ENCODE measurements at places on chromosomes 5 and 9.

GRCh38 chr5:76305775-76306174 is 97.3 kb upstream of the IQGAP2 start:
- DNase-seq = no peak

GRCh38 chr9:19085295-19085694 is 17.4 kb downstream of the HAUS6 start:
- DNase-seq = peak; percentile 8

GRCh38 chr9:124790301-124790700 is 13.4 kb downstream of the OLFML2A start:
- no peak for DNase-seq

DNA sequence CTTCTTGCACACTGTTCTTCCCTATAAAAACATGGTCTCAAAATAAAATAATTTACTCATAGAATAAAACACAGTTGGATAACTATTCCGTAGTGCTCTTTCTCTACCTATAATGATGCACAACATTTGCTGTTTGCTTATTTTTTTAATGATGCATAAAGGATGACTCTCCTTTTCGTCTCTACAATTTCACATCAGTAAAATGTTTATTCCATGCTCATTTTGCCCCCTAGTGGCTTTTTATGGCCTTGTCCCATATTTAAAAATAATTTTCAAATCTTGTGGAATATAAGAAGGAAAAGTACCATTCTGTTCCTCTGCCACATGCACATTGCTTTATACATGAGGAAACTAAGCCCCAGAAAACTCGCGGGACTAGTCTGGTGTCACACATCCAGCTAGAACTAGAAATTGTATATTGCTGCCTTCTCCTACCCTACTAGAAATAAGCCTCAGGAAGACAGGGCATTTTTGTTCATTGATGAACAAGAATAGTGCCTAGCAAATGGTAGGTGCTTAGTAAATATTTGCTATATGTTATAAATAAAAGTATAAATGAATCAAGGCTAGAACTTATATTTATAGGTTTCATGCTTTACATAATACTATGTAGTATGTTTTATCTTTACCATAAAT is 12.7 kb downstream of the KCTD16 start:
- peak; percentile 11 for DNase-seq

DNA sequence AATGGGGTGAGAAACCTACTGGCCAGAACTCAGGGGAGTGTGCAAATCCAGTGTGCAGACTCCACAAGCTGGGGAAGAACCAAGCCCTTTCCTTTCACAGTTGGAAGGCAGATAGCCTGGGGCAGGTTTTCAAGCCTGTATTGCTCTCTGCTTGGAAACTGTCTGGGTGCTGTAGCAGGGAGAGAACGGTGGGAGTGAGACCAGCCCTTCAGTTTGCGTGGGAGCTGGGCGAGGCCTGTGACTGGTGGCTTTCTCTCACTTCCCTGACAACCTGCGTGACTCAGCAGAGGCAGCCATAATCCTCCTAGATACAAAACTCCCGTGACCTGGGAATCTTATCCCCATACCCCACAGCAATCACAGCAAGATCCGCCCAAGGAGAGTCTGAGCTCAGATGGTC is 44.9 kb upstream of the SNCAIP start:
- no peak for DNase-seq

- peak; percentile 7 for DNase-seq
Measured at GRCh38 chr5:90440644-90441043, 31.1 kb upstream of the CETN3 start.

- no peak for DNase-seq
Measured at GRCh38 chr9:88990729-88991065, 571 bp upstream of the S1PR3 start.

- DNase-seq = no peak
Measured at GRCh38 chr9:126616521-126616976, 2.8 kb downstream of the LMX1B start.

DNA sequence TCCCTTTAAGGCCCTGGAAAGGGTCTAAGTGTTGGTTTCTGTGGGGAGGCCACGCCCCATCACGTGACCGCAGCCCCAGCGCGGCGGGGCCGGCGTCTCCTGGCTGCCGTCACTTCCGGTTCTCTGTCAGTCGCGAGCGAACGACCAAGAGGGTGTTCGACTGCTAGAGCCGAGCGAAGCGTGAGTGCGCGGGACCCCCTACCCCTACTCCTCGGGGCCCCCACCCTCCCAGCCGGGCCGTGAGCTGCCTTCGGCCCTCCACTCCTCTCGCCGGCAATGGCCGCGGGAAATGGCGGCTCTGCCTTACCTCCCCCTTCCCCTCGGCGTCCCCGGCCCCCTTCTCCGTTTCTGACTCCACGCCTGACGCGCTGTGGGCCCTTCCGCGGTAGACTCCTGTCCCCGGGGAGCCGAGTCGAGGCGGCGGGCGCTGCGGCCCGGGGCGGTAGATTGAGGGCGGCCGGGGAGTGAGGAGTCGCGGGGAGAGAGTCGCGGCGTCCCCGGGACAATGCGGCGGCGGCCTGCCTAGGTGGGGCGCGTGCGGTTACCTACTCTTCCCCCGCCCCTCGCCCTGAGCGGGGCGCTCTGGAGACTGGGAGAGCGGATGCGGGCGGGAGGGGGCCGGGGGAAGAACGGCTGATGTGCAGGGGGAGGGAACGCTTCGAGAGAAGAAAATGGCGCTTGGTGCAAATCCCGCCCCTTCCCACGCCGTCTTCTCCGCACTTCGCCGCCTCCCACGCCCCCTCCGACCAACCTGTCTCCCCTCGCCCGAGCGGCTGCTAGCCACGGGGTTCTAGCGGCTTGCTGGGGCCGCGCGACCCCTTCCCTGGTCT is at the start of gene SUB1:
Gene SUB1 (plus strand): TSS at position 112 of the 830 bp plus-strand sequence. CDS start 2,956 bp downstream, outside the sequence.
- DNase-seq = peak; percentile 84

- no peak for DNase-seq
Measured at GRCh38 chr9:113963696-113964494, 87.8 kb downstream of the ZNF618 start.

GRCh38 chr5:113147101-113147508 is 170.5 kb downstream of the DCP2 start:
- DNase-seq = no peak

- DNase-seq = no peak
Measured at GRCh38 chr9:109346904-109347303, 26.0 kb upstream of the EPB41L4B start.

DNA sequence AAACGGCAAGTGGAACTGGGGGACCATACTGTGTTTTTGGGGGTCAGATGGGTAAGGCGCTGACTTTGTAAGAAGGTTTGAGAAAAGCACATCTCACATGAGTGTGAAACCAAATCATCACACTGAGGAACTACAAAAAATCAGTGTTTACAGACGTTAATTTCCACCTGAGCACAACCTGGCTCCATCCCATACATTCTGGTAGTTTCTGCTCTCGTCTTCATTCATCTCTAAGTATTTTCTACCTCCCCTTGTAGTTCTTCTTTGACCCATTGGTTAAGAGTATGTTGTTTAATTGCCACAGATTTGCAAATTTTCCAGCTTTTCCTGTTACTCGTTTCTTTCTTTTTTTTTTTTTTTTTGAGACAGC is 8.9 kb upstream of the DPP7 start:
- no peak for DNase-seq

DNA sequence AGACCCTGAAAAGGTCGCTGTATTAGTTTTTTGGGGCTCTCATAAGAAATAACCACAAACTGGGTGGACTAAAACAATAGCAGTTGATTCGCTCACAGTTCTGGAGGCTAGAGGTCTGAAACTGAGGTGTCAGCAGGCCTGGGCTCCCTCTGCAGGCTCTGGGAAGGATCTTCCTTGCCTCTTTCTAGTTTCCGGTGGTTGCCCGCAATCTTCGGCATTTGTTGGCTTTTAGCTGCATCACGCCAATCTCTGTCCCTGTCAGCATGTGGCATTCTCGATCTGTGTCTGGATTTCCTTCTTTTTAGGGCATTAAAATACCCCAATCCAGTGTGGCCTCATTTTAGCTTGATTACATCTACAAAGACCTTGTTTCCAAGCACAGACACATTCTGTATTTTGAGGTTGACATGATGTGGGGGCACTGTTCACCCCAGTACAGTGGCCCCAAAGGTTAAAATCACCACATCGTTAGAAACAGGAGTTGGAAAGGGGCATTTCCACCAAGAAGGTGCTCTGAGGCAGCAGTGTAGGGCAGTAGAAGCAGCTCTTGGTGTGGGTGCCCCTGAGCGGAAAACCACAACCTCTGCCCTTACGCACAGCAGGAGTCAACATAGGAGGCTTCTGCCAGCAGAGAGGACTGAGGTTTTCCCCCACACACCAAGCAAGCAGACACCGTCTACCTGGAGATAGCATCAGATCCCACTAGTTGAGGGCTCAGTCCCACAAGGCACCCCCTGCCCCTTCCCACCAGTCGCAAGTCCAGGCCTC is 13.5 kb downstream of the ZNF79 start:
- no peak for DNase-seq

DNA sequence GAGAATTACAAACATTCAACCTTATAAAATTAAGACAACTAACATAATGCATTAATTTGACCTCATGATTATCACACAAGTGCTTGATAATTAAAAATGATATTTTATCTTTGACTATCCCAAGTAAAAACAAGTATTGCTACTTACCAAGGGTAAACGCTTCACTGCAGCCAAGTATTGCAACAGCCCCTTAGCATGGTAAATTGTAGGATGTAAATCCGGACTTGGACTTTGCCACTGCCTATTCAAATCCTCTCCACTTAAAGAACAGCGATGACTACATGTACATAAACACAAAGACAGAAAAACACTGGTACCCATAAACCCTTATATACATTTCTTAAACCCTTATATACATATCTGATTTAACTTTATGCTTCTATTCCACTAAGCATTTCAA is 155.1 kb downstream of the AGTPBP1 start:
- DNase-seq = no peak

DNA sequence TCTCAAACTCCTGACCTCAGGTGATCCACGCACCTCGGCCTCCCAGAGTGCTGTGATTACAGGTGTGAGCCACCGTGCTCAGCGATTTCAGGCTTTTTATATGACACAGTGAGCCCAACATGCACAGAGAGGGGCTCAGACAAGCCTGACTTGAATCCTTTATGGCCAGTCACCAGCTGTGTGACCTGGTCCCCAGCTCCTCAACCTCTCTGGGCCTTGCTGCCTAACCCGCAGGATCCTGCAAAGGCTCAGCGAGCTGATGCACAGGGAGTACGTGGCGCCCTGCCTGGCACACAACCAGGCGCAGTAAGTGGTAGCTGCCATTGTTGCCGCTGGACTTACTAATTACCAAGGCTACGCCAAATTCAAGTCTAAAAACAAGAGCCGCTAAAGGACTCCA is 16.6 kb upstream of the NCS1 start:
- DNase-seq = no peak

DNA sequence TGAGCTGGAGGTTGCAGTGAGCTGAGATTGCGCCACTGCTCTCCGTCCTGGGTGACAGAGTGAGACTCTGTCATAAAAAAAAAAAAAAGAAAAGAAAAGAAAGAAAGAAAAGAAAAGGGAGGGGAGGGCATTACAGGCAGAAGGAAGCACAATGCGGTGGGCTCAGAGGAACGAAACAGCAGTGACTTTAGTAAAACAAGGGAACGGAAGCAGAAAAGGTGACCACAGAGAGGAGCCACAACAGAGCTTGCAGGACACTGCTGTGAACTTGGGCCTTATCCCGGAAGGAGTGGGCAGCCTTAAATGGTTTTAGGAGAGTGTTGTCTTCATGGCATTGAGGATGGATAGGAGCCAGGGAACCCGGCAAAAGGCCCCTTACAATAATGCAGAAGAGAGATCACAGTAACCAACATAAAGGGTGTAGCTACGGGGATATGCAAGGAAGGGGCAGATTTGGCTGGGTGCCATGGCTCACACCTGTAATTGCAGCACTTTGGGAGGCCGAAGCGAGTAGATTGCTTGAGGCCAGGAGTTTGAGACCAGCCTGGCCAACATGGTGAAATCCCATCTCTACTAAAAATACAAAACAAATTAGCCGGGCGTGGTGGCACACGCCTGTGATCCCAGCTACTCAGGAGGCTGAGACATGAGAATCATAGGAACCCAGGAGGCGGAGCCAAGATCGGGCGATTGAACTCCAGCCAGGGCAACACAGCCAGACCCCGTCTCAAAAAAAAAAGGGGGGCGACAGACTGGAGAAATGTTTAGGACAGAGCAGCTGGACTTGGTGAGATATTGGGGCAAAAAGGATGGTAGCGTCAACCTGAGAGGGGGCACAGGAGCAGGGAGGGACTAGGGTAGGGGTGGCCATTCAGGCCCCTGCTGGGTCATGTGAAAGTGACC is 83.9 kb upstream of the ZBTB43 start:
- no peak for DNase-seq

DNA sequence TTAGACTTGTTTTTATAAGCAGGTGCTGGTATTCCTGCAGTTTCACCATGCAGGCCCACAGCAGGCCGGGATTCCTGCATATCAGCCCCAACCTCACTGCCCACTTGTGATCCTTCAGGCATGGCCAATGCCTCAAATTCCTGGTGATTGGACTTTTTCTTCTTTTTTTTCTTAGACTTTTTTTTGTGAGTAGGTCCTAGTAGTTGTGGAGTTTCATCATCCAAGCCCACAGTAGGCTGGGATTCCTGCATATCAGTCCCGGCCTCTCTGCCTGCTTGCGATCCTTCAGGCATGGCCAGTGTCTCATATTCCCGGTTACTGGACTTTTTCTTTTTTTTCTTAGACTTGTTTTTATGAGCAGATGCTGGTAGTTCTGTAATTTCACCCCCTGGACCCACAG is 4.8 kb downstream of the TTF1 start:
- no peak for DNase-seq

- DNase-seq = no peak
Measured at GRCh38 chr9:6428940-6429889, 16.2 kb downstream of the UHRF2 start.

GRCh38 chr9:33752130-33752637 is 43.2 kb upstream of the PRSS3 start:
- DNase-seq = no peak

DNA sequence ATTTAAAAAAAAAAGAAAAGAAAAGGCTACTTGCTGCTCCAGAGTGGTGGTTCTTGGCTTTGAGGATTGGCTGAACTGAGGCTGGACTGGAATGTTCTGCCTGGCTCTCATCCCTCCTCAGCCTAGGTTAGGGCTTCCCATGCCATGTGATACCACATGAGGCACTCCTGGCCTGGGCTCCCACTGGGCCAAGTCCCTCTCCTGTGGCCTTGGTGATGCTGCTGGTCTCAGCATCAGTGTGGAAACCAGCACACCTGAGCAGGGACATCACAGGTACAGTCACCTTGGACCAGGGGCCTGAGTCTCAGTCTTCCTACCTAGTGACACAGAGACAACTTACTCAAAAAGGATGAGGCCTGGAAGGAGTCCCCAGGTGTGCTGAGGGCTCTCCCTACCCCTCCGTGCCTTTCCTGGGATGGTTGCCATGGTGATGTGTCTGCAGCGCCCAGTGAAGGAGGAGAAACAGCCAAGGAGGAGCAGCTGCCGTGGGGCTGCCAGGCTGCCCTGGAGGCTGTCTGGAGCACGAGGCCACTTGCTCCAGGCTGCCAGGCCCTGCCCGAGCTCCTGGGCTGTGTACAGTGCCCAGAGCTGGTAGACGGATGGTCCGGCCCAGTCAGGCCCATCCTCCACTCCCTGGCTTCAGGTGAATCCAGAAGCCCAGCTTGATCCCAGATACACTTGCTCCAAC is 71.0 kb downstream of the WNK2 start:
- no peak for DNase-seq

GRCh38 chr5:170882345-170882744 is 20.5 kb downstream of the RANBP17 start:
- DNase-seq = no peak

Measured in AML-193 (cell line).